Brain microvascular endothelial cell (primary cell): ENCODE measurements at places on chromosomes 1 and 21.
A peak's percentile ranks its signal among the peaks of the same experiment; 100 is the strongest.

DNA sequence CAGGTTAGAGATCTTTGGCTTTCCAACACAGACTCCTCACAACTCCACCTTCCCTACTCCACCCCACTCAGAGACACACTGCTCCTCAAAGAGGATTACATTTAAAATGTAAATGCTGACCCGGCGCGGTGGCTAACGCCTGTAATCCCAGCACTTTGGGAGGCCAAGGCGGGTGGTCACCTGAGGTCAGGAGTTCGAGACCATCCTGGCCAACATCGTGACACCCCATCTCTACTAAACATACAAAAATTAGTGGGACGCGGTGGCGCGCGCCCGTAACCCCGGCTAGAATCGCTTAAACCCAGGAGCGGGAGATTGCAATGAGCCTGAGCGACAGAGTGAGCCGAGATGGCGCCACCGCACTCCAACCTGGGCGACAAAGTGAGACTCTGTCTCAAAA is 1.8 kb upstream of the ANP32E start:
- no peak for DNase-seq

- DNase-seq = no peak
Observed at GRCh38 chr1:59514061-59514909, 217.4 kb downstream of the FGGY start.

GRCh38 chr1:30162565-30162964 is 560.8 kb downstream of the MATN1 start:
- DNase-seq = no peak

DNA sequence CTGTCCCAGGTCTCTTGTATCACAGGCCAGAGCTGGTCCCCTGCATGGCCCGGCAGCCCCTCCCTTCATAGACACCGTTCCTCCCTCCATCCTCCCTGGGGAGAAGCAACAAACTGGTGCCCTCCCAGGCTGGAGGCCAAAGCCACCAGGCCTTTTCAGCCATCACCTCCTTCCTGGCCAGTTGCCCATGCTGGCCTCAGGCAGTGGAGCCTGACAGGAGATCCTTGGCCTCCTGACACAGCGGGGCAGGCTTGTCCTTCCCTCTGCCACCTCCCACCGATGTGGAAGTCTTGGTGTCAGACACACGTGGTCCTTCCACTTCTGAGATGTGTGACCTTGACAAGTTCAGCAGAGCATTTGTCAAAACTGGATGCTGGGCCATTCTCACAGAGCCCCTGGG is 206.0 kb downstream of the HIVEP3 start:
- no peak for DNase-seq

- DNase-seq = no peak
Observed at GRCh38 chr1:107954126-107954525, 10.9 kb downstream of the VAV3 start.

DNA sequence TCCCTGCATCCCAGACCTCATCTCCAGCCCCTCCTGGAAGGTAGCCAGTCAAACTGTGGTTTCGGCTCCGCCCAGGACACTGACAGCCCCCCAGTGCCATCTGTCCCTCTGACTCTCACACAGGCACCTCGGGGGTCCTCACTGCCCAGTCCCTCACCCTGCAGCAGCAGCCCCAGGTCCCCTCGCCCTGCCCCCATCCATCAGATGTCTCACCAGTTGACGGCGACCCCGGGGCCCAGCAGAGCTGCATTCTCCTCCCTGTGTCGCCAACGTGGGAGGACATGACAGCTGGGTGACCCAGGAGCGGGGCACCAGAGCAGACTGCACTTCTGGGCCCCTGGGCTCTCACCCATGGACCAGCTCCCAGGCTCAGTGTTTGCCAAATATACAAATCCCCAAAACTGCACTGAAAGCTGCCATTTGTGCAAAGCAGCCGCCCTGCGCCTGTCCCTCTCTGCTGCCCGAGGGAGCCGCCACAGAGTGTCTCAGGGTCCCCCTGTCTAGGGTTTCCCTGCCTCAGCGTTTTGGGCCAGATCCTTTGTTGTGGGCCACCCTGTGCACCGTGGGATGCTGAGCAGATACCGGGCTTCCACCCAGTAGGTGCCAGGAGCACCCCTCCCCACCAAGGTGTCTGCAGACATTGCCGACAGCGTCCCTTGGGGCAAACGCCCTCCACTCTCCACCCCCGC is 48.2 kb downstream of the PRDM15 start:
- DNase-seq = no peak

- DNase-seq = no peak
Observed at GRCh38 chr21:29385934-29386520, 87.3 kb downstream of the BACH1 start.

GRCh38 chr1:107993920-107994319 is 28.9 kb upstream of the VAV3 start:
- no peak for DNase-seq

DNA sequence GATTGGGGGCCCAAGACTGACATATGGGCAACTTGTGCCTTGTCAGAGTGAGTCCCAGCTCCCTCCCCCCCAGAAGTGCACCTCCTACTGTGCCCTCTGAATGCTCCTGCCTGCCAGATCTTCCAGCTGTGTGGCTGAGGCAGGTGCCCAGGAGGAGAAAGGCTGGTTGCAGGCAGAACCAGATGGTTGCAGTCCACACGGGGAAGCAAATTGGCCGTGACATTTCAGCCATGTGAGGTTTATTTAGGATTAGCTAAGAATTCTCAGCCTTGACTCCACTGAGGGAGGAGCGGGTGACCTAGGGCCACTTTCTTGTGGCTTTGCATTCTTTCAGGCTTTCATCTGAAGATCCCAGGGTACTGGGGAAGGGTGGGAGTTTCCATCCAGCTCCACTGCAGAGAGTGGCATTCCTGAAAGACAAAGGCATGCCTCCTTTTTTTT is 33.8 kb downstream of the PEX14 start:
- DNase-seq = no peak

- no peak for DNase-seq
Observed at GRCh38 chr1:54766726-54767125, 2.4 kb upstream of the PARS2 start.

GRCh38 chr1:1703796-1704195 is 11.2 kb upstream of the SLC35E2B start:
- DNase-seq = no peak

DNA sequence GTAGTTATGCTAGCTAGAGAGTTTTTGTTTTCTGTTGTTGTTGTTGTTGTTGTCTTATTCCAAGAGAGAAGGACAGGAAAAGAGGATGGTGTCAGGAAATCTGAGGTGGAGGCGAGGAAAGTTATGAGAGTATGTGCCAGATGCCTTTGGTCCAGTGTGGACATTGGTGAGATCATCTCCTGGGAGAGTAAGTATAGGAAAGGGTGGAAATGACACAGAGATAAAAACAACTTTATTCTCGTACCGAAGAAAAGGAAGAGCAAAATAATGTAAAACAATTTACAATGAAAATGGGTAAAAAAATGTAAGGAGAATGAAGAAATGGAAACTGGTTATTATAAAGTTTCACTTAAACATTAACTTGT is 97.4 kb upstream of the ADGRL2 start:
- DNase-seq = peak; percentile 66

- DNase-seq = no peak
Observed at GRCh38 chr1:57393058-57393584, 30.7 kb downstream of the DAB1 start.

- no peak for DNase-seq
Observed at GRCh38 chr1:197197430-197197997, 51.0 kb upstream of the ASPM start.

GRCh38 chr1:30693822-30694221 is 29.6 kb downstream of the MATN1 start:
- DNase-seq = no peak

DNA sequence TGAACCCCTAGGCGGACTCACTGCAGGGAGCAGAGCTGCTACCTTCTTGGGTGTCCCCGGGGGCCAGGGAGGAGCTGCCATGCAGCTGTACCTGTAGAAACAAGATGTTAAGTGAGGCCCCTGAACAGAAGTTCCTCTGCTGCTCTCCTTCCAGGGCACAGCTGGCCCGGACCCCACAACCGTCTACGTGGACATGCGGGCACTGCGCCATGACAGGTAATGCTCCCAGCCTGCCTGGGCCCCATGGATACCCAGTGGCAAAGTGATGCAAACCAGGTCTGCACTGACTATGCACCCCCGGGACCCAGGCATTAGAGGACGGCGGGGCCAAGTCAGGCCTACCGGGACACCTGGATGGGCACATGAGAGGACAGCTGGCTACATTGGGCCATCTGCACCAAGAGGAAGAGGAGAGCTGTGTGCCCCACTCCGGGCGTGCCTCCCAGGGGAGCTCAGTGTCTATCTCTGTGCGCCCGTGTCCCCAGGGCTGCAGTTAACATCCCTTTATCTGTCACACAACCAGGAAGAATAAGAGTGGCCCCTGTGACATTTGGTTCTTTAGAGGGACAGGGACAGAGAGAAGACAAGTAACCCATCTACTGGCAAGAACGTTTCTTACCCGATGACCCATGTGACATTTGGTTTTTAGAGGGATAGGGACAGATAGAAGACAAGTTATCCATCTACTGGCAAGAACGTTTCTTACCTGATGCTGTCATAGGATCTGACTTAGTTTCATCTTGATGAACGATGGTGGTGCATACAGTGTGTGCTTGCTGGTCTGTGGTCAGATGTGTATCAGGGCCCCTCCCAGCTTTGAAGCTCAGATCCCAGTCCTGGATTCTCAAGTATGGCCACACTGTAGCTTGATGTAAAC is 44.1 kb downstream of the S100B start:
- no peak for DNase-seq

DNA sequence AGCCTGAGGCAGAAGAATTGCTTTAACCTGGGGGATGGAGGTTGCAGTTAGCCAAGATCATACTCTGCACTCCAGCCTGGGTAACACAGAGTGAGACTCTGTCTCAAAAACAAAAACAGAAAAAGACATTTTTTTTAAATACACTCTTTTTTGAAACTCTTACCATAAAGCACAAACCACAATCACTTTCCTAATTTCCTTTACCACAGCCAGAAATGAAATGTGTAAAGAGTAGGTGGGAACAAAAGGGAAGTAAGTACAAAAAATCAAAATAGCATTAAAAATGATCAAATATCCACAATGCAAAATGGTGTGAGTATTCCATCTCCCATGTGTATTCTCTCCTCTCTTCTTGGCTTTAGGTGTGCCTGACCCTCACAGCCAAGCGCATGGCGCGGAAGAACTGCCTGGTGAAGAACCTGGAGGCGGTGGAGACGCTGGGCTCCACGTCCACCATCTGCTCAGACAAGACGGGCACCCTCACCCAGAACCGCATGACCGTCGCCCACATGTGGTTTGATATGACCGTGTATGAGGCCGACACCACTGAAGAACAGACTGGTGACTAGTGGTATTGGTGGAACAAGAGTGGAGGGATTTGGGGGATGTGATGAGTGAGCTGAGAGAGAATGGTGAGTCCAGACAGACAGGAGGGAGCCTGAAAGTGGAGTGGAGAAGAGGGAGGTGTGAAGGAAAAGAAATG is 14.9 kb downstream of the ATP1A4 start:
- DNase-seq = no peak

DNA sequence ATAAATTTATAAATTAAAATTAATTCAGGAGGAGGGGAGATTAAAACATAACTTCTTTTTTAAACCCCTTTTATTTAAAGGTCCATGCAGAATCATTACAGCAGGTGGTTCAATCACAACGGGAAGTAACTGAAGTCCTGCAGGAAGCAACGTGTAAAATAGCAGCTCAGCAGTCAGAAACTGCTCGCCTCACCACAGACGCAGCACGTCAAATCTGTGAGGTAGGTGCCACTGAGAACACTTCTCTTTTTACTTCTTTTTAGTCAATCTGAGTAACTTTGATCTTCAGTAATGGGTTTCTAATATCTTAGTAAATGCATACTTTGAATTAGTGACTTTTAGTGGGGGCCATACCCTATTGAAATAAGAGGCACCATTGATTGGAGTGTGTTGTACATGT is 87.0 kb downstream of the CEP350 start:
- DNase-seq = no peak

- no peak for DNase-seq
Observed at GRCh38 chr1:39795651-39796050, 7.0 kb upstream of the BMP8B start.

GRCh38 chr1:159171688-159172501 is 480 bp downstream of the CADM3 start:
- DNase-seq = no peak

- no peak for DNase-seq
Observed at GRCh38 chr1:169931795-169932231, 38.1 kb upstream of the SCYL3 start.

DNA sequence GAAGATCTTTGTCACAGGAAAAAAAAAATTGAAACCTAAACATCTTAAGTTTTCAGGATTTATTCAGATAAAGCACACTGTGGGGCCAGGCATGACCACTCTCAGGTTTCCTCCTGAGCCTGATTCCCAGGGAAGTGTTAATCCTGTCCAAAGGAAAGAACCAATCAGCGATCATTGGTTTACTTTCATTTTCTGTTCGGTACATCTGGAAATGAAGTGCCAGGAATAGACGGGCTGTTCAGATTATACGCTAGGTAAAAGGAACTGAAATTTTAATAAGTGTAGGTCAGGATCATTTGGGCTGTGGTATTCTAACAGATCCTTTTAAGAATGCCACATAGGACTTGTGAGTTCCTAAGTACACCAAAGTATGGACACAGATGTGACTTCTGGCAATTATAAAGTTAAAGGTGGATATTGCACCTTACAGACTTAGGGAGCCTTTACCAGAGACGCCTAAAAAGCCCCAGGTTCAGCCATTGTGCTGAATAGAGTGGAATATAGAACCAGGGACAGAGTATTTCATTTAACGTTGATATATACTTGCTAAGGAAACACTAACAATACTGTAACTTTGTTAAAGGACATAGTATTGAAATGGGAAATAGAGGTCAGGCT is 9.3 kb upstream of the CACYBP start:
- DNase-seq = no peak

- DNase-seq = no peak
Observed at GRCh38 chr21:41883582-41883981, 4.4 kb upstream of the PRDM15 start.

- no peak for DNase-seq
Observed at GRCh38 chr1:165675794-165676193, 22.6 kb downstream of the ALDH9A1 start.

DNA sequence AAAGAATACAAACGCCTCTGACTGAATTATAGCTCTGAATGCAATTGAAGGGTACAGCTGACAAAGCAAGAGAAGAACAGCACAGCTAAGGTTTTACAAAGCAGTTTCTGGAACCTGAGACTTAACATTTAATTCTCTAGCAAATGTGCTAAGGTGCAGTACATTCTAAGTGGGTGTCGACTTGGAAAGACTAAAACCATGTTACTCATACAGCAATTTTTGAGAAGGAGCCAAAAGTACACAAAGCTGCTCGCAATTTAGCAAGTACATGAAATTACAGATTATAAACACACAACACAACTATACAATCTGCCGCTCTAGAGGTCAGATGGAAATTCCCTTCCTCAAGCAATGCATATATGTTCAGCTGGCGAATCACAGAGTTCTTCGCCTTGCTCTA is 121.9 kb downstream of the TIAM1 start:
- no peak for DNase-seq

GRCh38 chr21:42993051-42993712 is 18.8 kb downstream of the PKNOX1 start:
- no peak for DNase-seq

- no peak for DNase-seq
Observed at GRCh38 chr21:37478794-37479193, 112.2 kb downstream of the DYRK1A start.

GRCh38 chr21:30818837-30819610 is 6.0 kb upstream of the KRTAP8-1 start:
- DNase-seq = no peak
